Cerebellar nuclear complex (tissue), 1 donor: ENCODE measurements at places on chromosomes 6 and 20.

- DNase-seq, result no peak
Observed at GRCh38 chr6:126718600-126719327, 378.8 kb downstream of the CENPW start.

DNA sequence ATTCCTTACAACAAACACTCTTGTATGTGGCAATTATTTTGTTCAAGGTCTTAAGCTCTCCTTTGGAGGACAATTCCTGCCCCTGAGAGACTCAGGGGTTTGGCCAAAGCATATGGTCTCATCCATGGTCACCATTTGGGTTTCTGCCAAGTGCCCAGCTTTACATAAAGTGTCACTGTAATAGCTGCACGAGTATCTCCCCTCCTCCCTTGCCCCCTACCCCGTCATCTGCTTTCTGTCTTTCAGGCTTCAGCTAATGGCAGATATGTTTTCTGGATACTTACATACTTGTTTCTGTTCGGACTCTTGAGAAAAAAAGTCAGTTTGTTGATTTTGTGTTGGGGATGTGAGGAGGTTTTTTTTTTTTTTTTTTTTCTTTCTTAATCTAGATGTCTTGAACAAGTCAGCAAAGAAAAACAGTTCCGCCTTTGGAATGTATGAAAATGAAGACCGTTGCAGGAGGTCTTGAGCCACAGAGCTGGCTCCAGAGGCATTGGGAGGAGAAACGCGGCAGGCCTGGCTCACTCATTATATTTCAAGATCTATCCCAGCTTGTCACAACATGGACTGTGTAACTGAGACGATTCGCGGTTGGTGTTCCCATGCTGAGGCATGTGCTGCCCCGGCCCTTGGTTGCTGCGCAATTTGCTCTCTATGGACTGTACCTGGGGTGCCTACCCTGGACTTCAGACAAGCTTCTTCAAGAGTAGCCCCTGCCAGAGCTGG lies 32.6 kb upstream of the STX16 start:
- no peak for DNase-seq

GRCh38 chr6:113908801-113909200 lies 51.7 kb downstream of the MARCKS start:
- no peak for DNase-seq

DNA sequence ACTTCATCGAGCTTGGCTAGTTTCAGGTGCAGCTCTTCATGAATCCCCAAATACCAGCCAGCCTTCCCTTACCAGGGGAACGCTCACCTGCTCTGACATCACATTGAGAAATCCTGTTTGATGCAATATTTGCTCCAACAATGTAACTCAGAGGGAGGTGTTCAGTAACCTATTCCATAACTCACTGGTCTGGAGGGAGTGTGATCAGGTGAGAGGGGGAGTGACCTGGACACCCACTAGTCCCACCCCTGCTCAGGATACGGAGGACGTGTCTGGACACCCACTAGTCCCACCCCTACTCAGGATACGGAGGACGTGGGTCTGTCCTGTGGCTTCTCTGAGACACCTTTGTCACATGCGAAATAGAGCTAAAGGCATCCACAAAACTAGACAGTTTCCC lies 70.3 kb downstream of the HUS1B start:
- DNase-seq, result no peak

GRCh38 chr6:153590411-153590810 lies 448.6 kb upstream of the OPRM1 start:
- no peak for DNase-seq

GRCh38 chr20:856361-856775 lies 22.9 kb downstream of the FAM110A start:
- no peak for DNase-seq

DNA sequence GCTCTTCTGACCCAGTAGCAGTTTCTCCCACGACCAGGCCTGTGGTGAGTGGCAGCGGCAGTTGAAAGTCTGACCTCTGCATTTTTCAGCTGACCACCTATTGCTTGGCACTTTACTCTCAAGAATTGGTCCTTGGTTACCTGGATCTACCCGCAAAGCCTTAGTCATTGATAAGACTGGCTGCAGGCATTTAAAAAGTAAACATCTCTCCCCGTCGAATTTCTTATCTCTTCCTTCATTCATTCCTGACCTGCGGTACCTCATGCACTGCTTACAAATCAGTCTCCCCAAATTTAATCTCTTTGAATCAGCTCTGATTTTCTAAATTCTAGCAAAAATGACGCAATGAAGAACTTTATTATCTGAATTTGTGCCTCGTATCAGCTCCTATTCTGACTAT lies 26.1 kb upstream of the IPCEF1 start:
- no peak for DNase-seq

GRCh38 chr6:156260815-156261214 lies 516.4 kb upstream of the ARID1B start:
- no peak for DNase-seq

DNA sequence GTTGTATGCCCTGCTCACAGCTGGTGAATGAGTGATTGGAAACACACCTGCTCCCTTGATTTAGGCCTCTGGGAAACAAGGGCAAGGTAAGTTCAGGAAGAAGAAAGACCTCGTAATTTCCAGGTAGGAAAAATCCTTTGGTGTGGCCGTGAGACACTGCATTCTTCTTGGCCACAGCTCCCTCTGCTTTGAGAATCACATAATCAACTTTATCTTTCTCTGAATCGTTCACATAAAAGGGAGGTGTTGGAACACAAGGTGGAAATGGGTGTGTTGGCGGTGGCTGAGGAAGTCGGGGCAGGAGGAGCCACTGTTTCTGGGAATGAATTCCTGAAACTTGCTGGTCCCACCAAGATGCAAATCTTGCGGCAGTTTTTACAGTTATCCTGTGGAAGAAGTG lies 25.9 kb downstream of the FAM209B start:
- no peak for DNase-seq

DNA sequence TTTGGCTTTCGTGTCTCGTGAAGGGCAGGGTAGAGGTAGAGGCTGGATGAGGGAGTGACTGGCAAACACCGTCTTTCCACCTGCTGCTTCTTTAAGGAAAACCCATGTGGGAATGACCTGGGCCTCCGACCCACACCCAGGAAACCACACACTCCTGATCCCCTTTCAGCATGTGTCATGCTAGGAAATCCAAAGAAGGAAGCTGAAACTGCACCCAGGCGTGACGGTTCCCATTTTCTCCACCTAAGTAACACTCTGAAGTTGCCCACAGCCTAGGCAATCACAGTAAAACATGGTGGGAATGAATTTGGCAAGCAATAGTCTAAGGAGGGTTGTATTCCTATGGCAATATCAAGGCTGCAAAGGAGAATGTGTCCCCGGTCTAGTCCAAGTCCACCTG lies 538.4 kb upstream of the NOX3 start:
- DNase-seq, result no peak

GRCh38 chr20:19741924-19742323 lies 16.1 kb upstream of the RIN2 start:
- DNase-seq, result no peak

DNA sequence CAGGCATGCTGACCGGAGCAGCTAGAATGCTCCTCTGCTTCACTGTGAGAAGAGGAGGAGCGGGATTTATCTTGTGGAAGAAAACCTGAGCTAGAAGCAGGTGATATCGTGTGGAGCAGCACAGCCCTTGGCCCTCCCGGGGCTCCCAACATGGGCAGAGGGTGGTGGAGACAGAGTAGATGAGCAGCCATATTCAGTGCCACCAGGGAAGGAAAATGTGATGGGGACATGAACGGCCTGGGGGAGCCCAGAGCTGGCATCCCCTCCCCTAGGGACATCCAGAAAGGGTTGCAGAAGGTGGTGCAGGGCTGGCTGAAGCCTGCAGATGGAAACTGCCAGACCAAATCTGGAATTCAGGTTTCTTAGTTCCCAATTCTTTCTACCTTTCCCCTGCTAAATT lies 24.9 kb upstream of the TBXT start:
- DNase-seq, result no peak

GRCh38 chr20:51525241-51526105 lies 17.0 kb downstream of the NFATC2 start:
- DNase-seq, result no peak

- no peak for DNase-seq
Observed at GRCh38 chr6:16244446-16244845, 6.1 kb downstream of the GMPR start.

DNA sequence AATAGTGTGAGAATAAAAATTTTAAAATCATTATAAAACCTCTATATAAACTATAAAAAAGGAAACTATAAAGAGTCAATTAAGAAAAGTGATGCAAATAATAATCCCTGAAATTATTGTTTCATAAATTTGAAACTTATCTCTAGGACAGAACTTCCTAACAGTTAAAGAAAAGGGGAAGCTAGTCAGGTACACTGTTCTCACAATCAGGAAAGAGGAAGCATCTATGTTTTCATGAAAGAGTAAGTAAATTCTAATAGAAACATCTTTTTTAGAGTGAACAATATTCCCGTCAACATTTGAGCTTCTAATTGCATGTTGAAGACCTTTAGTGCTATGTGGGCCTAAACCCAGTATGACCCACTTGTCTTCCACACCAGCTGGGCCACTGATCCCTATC lies 1.2 kb upstream of the ADGRF1 start:
- no peak for DNase-seq

GRCh38 chr20:2303673-2304072 lies 7.9 kb downstream of the TGM3 start:
- DNase-seq, result no peak

DNA sequence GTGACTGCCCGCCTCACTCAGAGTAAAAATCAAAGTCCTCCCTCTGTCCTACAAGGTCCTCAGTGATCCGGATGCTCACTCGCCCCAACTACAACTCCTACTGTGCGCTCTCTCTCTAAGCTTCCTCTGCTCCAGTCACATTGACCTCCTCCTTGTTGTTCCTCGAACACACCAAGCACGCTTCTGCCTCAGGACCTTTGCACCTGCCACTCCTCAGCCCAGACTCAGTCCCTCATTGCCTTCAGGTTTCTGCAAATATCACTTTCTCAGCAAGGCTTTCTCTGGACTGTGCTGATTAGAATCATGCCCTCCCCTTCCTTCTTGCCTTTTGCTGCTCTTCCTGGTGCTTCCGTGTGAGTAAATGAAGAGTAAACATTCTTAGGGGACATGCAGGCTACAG lies 41.6 kb downstream of the SULF2 start:
- DNase-seq, result no peak

DNA sequence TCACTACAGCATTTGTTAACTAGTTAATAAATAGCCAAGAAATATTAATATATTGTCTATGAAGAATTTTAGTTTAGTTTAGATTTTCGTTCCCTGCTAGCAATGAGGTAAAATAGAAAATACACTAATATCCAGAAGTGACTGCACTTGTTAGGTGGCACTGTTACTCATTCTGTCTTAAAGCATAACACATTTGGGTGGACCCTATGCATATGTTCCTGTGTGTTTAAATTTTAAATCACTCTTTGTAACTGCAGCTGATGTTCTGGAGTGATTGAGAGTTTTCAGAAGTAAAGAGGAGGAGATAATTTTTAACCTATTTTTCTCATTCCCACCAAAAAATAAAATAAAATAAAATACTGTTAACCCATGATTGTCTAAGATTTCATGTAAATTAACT lies 73.9 kb upstream of the SOX4 start:
- no peak for DNase-seq

- no peak for DNase-seq
Observed at GRCh38 chr6:106829451-106829850, 145.1 kb downstream of the CD24 start.
